ENCODE measurements at places on chromosomes 6 and 20. TPM values are rescaled to one million over a fixed set of nuclear protein-coding genes. Genes with fewer than 3 reads are reported as not detected.

SNX5 gene
- total RNA-seq, result 94.5 TPM

LGSN gene
- not detected for total RNA-seq

CENPW gene
- total RNA-seq, result 8.0 TPM

LHFPL5 gene
- not detected for total RNA-seq

BEND6 gene
- total RNA-seq, result 6.9 TPM

CDSN gene
- total RNA-seq, result not detected

NRSN1 gene
- not detected for total RNA-seq

DEFB123 gene
- total RNA-seq, result not detected

BNIP5 gene
- not detected for total RNA-seq

ANGPT4 gene
- not detected for total RNA-seq

TFAP2C gene
- total RNA-seq, result 0.44 TPM

OXT gene
- not detected for total RNA-seq

ETV7 gene
- total RNA-seq, result 0.29 TPM

VSTM2L gene
- 0.22 TPM for total RNA-seq

Measured in placental pericyte (primary cell).